ENCODE measurements at places on chromosomes 16 and 17.

- DNase-seq: no peak
Measured at GRCh38 chr16:13948086-13948485, 28.1 kb downstream of the ERCC4 start.

DNA sequence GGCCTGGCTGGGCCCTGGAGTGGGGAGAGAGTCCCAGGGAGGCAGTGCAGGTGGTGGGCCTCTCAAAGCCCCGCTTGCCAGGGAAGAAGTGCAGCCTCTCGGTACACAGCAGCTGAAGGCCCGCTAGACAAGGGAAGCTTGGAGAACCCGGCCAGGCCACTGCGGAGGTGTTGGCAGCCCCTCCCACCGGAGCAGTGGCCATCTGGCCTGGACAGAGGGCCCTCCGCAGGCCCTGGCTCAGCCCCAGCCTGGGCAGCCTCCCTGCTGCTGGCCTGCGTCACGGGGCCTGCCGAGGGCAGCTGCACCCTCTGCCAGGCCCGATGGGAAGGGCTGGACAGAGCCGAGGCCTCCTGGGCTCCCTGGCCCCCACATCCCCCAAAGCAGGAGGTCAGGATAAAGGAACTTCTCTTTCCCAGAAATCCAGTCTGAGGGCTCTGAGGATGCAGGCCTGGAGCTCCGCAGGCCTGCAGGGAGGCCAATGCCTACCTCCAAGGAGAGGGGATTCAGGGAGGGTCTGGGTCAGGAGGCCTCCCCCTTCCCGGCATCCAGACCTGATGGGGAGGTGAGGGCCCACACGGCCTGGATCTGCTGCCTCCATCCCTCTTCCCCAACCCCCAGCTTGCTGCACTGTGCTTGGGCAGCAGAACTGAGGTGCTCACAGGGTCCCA, 4.3 kb downstream of the SPPL2C start:
- no peak for DNase-seq

- no peak for DNase-seq
Measured at GRCh38 chr17:1040216-1040600, 43.3 kb downstream of the TIMM22 start.

- no peak for DNase-seq
Measured at GRCh38 chr17:29019475-29020181, 13.8 kb upstream of the SEZ6 start.

GRCh38 chr16:2386990-2387389, 42.3 kb upstream of the CCNF start:
- DNase-seq: no peak

GRCh38 chr16:76265434-76266045, 11.7 kb upstream of the CNTNAP4 start:
- no peak for DNase-seq

All from stimulated activated CD8-positive, alpha-beta memory T cell treated with anti-CD3 and anti-CD28 coated beads, Interleukin-4, amount 100 ng/mL, for 4 hours (primary cell).